NCI-H2029 (cell line): ENCODE measurements at places on chromosomes 2 and 18.

DNA sequence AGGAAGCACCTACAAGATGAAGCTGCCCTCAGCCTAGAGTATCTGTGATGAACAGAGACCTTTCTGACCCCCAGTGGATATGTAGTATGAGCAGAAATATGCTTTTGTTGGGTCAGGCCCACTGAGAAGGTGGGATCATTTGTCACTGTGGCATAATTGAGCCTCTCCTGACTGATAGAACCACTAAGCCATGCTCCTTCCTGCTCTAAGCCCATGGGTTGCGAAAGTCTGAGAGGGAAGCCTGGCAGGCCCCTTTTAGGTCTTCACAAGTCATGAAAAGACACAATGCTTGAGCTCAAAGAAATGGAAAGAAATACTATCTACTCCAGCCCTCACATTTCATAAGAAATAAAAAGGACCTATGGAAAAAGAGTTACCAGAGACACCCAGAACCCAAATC, 127.7 kb downstream of the TNS1 start:
- DNase-seq = no peak

GRCh38 chr2:114063346-114063745, 173.5 kb downstream of the ACTR3 start:
- no peak for DNase-seq

- DNase-seq = no peak
Observed at GRCh38 chr18:55247032-55247431, 287.8 kb upstream of the CCDC68 start.

DNA sequence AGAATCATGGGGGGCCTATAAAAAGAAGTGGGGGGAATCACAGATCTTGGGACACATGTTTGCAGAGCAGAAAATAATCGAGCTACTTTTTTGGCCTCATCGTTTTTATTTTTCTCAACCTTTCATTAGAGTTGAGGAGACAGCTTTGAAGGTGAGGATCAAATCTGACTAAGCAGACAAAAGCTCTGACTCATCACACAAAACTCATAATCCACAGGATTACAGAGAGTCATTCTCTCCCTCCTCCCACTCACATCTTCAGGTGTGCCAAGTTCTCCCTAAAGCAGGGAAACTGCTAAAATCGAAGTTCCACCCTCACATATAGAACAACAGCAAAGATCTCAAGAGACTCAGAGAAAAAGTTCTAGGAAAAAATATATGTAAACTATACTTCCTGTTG, 15.6 kb downstream of the BAZ2B start:
- DNase-seq = no peak

DNA sequence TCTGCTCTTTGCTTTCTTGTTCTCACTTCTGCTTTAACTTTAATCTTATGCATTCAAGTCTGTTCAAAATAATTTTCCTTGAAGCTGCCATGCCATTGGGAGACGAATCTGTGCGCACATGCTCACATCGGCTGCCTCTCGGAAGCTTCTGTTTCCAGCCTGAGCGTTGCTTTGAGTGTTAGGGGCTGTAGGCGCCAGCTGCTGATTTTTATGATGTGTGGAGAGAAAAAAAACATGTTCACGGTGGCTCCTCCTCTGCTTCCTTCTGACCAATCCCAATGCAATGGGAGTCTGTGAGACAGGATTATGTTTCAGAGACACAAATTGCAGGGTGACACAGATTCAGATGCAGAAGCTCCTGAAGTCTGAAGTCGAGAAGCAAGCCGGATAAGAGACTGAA, at the start of gene MC4R:
TSS of gene MC4R (minus strand) at position 180 of the 400 bp plus-strand sequence. CDS start 426 bp downstream, outside the sequence.
- peak; percentile 59 for DNase-seq

- DNase-seq = no peak
Observed at GRCh38 chr2:187390891-187391290, 57.2 kb downstream of the CALCRL start.

DNA sequence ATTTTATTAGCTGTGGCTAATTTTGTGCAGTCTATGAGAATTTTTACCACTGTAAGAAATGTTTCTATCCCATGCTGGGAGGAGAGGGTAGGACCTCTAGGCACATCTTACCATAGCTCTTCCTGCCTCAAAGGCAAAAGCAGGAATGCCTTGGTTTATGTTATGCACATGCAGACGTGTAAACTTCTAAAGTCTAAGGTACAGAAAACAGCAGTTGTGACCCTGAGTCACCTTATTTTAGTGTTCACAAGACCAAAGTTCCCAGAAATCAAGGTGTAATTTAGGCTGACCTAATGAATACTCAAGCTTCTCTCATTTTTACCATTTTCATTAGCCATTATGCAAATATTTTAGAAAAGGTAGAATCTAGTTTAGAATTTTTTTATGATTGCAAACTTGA, 15.4 kb upstream of the WIPF1 start:
- no peak for DNase-seq

DNA sequence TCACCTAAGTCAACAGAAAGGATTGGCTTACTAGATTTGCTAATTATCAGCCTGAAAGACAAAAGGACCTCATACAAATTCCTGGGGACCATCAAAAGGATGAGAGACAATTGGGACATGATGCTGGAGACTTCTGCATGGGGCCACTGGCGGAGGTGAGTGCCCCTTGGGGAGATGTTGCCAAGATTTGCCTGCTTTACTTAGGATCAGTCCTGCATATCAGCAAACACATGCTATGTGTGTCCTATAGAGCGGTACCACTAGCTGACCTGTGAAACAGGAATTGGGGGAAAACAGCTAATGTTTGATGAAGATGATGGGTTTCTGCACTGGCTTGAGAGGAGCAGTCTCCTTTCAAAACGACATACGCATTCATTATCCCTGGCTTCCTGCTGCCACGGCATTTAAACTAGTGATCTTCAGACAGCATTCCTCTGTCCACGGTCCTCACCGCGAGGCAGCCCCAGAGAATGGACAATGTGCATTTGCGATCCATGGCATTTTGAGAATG, 104.2 kb downstream of the TGIF1 start:
- DNase-seq = no peak

GRCh38 chr2:5561006-5561405, 131.2 kb upstream of the SOX11 start:
- DNase-seq = no peak

- DNase-seq = no peak
Observed at GRCh38 chr2:85434696-85435095, 16.2 kb downstream of the SH2D6 start.

GRCh38 chr2:160635488-160635887, 141.9 kb upstream of the RBMS1 start:
- DNase-seq = no peak
